Lower leg skin (tissue), 4 donors: ENCODE measurements at places on chromosomes 3 and 15.

DNA sequence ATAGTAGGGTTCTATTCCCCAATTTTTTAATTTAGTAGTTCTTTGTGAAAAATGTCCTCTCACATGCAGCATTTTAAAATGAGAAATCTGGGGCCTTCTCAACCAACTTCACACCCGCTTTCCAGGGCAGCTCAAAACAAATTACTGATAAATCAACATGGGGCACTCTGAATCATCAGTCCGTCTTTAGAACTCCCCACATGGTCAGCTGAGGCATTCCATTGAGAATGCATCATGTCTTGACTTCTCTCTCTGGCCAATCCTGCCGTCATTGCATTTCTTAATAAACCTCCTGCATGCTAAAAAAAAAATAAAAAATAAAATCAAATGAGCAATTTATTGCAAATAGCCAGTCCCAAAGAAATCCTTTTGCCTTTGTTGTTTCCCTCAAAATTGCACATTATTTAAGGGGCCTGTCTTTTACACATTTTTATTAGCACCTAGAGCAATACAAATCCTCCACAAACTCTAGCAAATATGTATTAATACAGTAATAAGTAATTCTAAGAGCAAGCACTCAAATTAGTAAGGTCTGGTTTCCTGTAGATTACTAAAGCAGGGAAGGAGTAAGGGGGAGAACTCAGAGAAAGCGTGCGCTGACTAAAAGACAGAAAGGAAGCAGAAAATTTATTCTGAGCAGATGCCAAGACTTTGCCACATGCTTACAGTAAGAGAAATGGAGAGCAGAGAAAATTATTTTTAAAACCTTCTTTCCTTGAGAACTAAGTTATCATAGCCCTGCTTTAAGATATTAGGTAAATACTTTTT lies 175.7 kb downstream of the TNIK start:
- DNase-seq: peak; percentile 70

- no peak for DNase-seq
Observed at GRCh38 chr15:68186671-68187397, 18.3 kb downstream of the CALML4 start.

DNA sequence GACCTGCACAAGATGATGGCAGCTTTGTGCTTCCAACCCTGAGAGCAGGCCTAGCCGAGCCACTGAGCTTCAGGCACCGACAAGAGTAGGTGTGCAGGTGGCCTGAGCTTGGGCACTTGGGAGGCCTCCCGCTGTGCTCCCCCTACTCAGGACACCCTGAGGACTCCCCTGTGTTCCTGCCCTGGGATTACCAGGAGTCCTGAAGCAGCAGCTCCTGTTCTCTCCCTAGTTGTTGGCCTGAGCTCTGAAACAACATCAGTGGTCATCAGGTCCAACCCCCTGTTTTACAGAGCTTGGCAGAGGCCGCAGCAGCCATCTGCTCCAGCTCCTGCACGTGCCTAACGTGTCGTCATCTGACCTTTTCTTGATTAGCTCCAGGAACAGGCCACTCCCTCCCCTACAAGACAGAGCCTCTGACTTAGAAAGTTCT lies 8.0 kb upstream of the MESP2 start:
- no peak for DNase-seq

DNA sequence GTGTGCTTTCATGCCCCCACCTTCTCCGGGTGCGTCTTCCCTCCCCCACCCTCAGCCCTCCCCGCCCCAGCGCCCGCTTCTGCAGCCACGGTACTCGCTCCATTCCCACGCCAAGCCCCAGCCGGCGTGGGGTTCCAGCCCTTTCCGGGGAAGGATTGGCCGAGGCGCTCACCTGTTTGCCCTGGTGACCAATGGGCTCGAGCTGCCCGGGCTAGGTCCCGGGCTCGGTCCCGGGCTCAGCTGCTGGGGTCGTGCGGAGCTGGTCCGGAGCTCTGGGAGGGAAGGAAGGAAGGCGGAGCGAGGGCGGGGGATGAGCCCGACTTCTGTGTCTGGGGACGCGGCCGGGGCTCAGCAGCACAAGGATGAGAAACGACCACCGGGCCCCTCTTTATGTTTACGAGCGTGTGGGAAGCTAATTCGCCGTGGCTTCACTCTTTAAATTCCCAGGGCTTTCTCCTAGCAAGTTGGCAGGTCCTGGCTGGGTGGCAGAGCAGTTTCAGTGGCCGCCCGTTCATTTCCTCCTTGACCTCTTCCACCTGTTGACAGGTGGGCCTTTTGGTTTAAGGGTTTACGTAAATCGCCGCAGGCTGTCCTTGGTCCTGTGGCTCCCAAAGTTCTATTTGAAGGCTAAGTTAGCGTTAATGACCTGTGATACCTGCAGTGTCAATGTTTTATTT lies at the start of gene IGSF10:
IGSF10 (minus strand) TSS at position 288 of the 677 bp plus-strand sequence. CDS start 2,352 bp downstream, outside the sequence.
- no peak for DNase-seq

GRCh38 chr3:38473229-38473628 lies 19.5 kb downstream of the ACVR2B start:
- DNase-seq: no peak

DNA sequence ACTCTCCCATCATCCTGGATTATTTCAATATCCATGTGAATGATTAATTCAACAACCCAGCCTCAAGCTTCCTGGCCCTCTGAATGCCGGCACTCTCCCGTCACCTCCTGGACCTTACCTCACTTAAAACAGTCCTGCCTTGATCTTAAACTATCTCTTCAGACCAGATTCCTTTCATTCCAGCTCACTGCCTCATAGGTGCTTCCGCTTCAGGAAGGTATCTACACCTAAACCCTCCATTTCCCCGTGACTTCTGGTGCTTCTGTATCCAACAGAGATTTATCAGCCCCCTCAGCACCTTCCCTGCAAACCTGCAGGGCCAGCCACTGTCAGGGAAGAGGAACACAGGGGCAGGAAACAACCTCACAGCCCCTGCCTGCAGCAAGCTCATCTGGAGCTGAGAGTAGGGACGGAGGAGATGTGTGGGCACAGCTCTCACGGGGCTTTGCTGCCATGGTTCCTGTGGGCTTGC lies 98.9 kb upstream of the TJP1 start:
- DNase-seq: no peak

GRCh38 chr3:49295489-49296058 lies 18.5 kb upstream of the C3orf62 start:
- no peak for DNase-seq
